ENCODE measurements at places on chromosomes 12 and 14.

GRCh38 chr14:35760143-35760542 is 49.0 kb downstream of the RALGAPA1 start:
- no peak for DNase-seq

GRCh38 chr14:85295318-85295717 is 234.6 kb upstream of the FLRT2 start:
- no peak for DNase-seq

DNA sequence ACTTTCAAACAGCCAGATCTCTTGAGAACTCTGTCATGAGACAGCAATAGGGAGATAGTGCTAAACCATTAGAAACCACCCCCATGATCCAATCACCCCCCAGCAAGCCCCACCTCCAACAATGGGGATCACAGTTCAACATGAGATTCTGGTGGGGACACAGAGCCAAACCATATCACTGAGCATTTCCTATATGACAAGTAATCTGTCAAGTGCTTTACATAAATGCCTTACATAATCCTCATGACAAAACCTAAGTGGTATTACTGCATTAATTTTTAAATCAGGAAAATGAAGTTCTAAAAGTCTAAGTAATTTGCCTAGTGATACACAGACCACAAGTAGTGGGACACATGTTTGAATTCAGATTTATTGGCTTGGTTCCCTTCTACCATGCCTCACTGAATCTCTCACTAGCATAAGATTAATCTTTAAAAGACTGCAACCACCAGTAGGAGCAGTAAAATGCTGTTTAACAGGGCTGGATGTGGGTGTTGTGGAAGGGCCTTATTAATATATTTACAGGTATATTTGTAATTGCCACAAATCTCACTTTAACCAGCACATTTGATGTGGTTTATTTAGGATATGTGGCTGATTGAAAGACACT is 323.1 kb upstream of the FBXO33 start:
- DNase-seq: no peak

GRCh38 chr12:131672941-131673887 is 37.7 kb upstream of the SFSWAP start:
- no peak for DNase-seq

- DNase-seq: no peak
These were observed 136.3 kb downstream of the SCARB1 start for GRCh38 chr12:124727264-124727800.

DNA sequence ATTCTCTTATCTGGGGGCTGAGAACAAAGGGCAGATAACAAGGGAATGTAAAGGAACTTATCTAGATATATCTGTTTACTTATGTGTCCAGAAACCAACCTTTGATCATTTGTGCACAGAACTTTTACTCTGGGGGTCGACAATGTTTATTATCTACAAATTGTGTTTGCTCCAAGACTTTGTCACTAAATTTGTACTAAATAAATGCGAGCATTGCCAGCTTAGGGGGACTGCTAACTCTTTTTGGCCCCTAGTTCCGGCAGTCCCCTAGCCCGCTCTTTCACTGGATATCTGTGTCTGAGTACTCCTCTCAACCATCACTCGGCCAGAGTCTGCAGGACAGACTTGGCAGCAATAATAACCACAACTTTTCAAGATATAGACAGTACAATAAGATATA is 88.2 kb downstream of the FSCB start:
- DNase-seq: no peak

DNA sequence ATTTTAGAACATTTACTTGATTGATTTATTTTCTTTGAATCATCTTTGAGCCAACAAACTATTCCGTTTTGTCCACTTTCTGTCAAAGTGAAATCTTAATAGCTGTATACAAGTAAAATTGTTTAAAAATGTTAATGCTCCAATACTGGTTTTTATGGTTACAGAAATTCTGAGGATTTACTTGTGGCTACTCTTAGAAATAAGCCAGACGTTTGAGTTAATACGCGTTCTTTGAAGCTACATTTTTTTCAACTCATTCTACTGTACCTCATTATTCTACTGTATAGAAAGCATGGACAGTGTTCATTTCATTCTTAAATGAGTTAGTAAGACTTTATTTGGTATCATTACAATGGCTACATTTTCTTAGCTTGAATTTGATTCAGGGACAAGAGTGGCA is 996.2 kb upstream of the FLRT2 start:
- no peak for DNase-seq

- no peak for DNase-seq
These were observed 356.5 kb upstream of the SOX5 start for GRCh38 chr12:24306001-24306400.

DNA sequence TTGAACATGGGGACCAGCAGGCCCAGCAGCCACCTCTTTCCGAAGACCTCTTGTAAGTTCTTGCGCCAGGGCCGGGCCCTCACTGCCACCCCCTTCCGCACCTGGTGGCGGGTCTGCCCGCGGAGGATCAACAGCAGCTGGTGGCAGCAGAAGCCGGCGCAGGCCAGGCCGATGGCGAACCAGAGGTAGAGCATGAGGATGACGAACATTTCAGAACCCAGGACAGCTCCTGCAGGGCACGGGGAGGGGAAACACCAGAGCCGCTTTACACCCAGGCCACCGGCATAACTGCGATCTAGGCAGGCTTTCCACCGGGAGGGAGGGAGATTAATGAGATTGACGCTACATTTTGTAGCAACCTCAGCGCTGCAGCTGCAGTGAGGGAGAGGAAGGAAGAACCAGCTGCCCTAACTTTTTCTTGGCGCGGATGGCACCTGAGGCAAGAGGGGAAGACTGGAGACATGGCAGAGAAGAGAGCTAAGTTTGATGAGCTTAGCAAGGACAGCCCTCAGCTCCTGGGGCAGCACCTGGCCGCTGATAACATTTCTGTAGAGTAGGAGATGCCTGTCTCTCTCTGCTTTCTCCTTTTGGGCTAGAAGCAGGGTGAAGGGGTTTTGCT is 7.8 kb downstream of the ZDHHC22 start:
- no peak for DNase-seq

DNA sequence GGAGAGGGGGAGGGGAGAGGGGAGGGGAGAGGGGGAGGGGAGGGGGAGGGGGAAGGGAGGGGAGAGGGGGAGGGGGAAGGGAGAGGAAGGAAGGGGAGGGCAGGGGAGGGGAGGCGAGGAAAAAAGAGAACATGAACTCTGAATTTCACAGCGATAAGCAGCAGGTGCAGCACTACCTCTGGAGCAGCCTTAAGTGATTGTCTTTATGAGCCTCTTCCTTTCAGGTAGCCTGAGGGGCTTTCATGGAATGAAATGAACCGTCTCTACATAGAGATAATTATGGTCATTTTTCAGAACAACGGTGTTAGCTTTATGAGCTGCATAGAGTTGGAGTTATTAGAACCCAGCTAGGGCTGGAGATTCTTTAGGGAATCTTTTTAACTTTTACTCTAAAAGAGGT is 18.1 kb upstream of the PTCSC3 start:
- no peak for DNase-seq

- no peak for DNase-seq
These were observed 113.1 kb upstream of the MYL2 start for GRCh38 chr12:111033281-111034082.

GRCh38 chr14:68660495-68660894 is 132.4 kb downstream of the ZFP36L1 start:
- no peak for DNase-seq

DNA sequence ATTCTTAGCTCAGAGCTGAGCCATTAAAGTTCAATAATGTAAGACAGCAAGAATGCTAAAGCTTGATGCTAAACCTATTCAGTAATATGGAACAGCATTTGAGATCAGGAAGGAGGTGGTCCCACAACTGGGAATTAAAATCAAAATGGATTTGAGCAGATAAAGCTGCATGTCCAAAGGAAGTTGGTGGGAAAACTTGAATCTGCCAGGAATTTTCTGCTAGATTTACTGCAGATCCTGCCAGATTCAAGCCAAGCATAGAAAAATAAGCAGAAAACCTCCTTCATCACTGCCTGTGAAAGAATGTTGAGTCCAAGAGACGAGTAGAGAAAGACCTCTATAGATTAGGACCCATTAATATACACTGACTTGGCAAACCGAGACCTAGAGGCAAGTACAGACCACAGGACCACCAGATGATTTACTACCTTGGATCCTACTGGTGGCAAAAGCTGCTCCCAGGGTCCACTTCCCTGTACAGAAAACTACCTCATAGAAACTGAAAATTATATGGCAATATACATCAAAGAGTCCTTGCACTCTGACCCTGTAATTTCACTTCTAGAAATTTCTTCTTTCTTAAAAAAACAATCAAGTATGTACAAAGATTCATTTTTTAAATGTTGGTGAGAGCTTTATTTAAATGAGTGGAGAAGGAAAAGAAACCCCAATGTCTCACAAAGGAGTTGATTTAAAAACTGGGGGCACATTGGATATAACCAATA is 263.2 kb downstream of the DAD1 start:
- no peak for DNase-seq

Measured in NCI-H446 treated with DMSO at 0.1 percent for 48 hours (cell line).